ENCODE measurements at places on chromosomes 1 and 21. TPM values are rescaled to one million over a fixed set of nuclear protein-coding genes. Genes with fewer than 3 reads are reported as not detected.

IL19 gene
- polyA plus RNA-seq, result not detected

SMIM1 gene
- 0.75 TPM for polyA plus RNA-seq

MAP3K7CL gene
- 6.8 TPM for polyA plus RNA-seq

VWA5B1 gene
- polyA plus RNA-seq, result 0.46 TPM

DNA sequence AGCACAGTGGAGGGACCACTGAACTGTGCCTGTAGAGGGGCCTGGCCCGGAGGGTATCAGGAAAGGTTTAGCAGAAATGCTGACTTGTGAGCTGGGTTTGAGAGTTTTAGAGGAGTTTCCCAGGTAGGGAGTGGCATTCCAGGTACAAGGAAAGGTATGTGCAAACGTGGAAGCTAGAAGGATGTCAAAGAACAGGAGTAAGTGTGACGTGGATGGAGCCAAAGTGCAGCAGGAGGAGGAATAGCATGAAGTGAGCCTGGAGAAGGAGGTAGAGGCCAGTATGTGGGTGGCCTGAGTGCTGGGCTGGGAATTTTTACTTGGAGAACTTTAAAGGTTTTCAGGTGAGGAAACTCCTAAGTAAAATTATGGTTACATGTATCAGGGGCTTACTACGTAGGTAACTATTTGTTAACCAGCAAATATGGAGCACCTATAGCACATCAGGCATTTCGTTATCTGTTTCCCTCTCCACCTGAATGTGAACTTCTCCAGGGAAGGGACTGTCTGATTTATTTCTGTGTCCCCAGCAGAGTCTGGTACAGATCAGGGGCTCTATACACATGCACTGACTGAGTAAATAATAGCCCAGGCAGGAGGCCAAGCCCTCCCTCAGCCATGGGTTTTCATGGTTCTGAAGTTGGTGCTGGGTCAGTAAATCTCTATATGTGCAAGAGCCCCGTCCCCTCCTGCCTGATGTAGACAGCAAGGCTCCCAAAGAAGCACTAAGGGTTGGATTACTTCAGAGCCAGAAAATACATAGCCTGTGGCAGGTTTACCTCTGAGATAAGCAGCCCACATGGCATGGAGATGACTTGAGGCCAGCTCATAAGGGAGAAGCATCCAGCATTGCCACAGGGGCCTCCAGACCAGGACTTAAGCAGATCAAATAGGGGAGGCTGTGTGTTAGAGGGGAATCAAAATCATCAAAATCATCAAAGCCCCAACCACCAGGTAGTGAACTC lies 43.4 kb downstream of the CDCP2 start:
- no peaks in the 10 kb centered on the region for H3K36me3 ChIP-seq
- H3K27ac ChIP-seq, result no peak overlapping the region
- DNase-seq, result no peak
- H3K4me3 ChIP-seq, result no peak overlapping the region
- H3K27me3 ChIP-seq, result no peaks in the 10 kb centered on the region
- no peaks in the 10 kb centered on the region for H3K4me1 ChIP-seq

GRCh38 chr1:29324771-29325351 lies 88.5 kb downstream of the PTPRU start:
- no peak for DNase-seq
- no peaks in the 10 kb centered on the region for H3K4me1 ChIP-seq
- H3K27ac ChIP-seq, result no peak overlapping the region
- no peaks in the 10 kb centered on the region for H3K27me3 ChIP-seq
- no peaks in the 10 kb centered on the region for H3K36me3 ChIP-seq
- no peak overlapping the region for H3K4me3 ChIP-seq

DNA sequence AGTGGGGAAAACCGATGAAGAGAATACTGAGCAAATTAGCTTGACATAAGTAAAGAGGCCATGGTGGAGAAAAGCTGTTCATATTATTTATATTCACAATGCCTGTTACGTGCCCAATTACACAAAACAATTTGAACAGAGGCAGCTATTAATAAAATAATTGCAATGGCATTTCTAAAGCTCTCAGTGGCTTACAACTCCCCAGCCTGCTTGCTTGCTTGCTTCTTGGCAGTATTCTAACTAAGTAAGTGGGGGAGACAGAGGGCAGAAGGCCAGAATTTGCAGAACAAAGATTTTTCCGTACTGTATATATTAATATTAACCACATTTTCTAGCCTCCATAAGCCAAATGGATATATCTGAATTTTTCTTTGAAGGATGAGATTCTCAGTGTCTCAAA lies 12.9 kb downstream of the PTPN14 start:
- H3K4me3 ChIP-seq, result no peak overlapping the region
- H3K27me3 ChIP-seq, result no peaks in the 10 kb centered on the region
- no peaks in the 10 kb centered on the region for H3K36me3 ChIP-seq

GRCh38 chr1:77688939-77689338 lies 6.5 kb upstream of the ZZZ3 start:
- DNase-seq, result no peak
- H3K27me3 ChIP-seq, result no peaks in the 10 kb centered on the region

DNA sequence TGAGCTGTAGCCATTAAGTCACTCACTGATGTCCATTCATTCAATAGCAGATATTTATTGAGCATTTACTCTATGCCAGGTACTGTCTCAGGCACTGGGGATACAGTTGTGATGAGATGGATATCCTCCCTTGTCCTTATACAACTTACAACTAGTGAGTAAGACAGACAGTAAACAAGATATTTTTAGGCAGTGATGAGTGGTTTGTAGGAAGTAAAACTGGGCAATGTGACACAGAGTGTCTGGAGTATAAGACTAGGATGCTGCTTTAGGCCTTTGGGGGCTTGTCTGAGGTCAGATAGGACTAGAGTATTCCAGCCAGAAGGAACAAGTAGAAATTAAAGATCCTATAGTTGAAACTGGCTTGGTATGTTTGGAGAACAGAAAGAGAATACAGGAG lies 41.4 kb downstream of the NOS1AP start:
- H3K4me3 ChIP-seq, result no peak overlapping the region
- no peaks in the 10 kb centered on the region for H3K36me3 ChIP-seq
- no peak overlapping the region for H3K27ac ChIP-seq
- DNase-seq, result no peak

- no peak overlapping the region for H3K27ac ChIP-seq
- DNase-seq, result no peak
- no peaks in the 10 kb centered on the region for H3K4me1 ChIP-seq
- no peaks in the 10 kb centered on the region for H3K27me3 ChIP-seq
- no peak overlapping the region for H3K4me3 ChIP-seq
Observed at GRCh38 chr1:186927884-186928283, 99.1 kb downstream of the PLA2G4A start.

DNA sequence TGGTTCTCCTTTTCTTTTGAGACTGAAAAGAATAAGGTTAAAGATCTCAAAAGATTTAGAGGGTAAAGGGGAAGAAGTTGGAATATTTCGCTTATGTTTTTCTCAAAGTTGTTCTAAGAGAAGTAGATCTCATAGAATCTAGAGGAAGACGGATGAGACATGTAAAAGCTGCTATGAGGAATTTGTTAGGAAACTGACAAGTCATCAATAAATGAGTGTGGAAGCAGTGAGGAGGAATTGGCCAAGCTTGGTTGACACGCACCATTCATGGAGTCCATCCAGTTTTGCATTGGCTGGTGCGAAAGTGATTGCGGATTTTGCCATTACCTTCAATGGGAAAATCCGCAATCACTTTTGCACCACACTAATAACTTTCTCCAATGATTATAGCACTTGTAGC lies 20.0 kb downstream of the SLAMF6 start:
- H3K36me3 ChIP-seq, result no peaks in the 10 kb centered on the region
- DNase-seq, result no peak
- H3K4me3 ChIP-seq, result no peak overlapping the region
- no peaks in the 10 kb centered on the region for H3K27me3 ChIP-seq
- H3K4me1 ChIP-seq, result peaks cover 47% of the 10 kb centered on the region

All from naive thymus-derived CD4-positive, alpha-beta T cell (primary cell).